Choroid plexus epithelial cell (primary cell): ENCODE measurements at places on chromosomes 13 and 19.

DNA sequence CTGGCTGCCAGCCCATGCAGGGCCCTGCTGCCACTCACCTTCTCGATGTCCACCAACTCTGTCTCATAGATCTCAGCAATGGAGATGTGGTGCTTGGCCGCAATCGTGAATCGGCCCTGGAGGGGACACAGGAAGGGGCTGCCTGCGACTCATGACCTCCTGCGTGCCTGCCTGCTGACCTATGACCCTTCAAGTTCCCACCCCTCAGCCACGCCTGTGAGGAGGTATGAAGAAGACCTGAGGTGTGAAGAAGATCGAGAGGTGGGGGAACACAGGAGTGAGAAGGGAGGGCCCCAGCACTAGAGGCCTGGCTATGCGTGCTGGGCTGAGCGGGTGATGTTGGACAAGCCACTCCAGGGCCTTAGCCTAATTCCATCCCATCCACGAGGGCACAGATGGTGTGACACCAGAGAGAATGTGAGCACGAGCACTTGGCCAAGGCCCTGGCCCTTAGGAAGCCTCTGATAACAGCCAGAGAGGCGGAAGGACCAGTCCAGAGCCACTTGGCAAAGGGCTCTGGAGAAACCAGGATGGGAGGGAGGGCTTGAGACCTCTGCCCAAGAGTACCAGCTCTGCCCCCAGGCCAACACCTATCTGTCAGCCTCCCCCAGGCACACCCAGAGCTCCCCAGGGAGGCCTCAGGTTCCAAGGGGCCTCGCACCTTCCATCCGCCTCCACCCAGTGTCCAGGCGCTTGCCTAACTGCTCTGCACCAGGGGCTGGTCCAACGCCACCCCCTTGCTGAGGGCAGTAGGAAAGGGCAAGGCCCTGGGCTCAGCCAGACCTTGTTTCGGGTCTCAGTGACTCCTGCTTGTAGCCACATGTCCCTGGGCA lies 9.6 kb upstream of the KPTN start:
- DNase-seq = no peak

GRCh38 chr19:5097959-5098623 lies 129.2 kb downstream of the KDM4B start:
- DNase-seq = peak; percentile 45

DNA sequence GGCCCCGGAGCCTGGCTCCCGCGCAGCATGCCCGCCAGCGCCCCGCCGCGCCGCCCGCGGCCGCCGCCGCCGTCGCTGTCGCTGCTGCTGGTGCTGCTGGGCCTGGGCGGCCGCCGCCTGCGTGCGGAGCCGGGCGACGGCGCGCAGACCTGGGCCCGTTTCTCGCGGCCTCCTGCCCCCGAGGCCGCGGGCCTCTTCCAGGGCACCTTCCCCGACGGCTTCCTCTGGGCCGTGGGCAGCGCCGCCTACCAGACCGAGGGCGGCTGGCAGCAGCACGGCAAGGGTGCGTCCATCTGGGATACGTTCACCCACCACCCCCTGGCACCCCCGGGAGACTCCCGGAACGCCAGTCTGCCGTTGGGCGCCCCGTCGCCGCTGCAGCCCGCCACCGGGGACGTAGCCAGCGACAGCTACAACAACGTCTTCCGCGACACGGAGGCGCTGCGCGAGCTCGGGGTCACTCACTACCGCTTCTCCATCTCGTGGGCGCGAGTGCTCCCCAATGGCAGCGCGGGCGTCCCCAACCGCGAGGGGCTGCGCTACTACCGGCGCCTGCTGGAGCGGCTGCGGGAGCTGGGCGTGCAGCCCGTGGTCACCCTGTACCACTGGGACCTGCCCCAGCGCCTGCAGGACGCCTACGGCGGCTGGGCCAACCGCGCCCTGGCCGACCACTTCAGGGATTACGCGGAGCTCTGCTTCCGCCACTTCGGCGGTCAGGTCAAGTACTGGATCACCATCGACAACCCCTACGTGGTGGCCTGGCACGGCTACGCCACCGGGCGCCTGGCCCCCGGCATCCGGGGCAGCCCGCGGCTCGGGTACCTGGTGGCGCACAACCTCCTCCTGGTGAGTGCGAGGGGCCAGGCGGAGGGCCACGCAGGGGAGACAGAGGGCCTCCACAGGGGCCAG lies at the start of gene KL:
TSS of gene KL (plus strand) at position 10 of the 909 bp plus-strand sequence. CDS start at position 28, 18 bp downstream.
- DNase-seq = no peak

- DNase-seq = no peak
Observed at GRCh38 chr13:97275776-97276501, 53.8 kb downstream of the MBNL2 start.

GRCh38 chr13:110229905-110230563 lies 76.9 kb downstream of the COL4A1 start:
- DNase-seq = no peak

DNA sequence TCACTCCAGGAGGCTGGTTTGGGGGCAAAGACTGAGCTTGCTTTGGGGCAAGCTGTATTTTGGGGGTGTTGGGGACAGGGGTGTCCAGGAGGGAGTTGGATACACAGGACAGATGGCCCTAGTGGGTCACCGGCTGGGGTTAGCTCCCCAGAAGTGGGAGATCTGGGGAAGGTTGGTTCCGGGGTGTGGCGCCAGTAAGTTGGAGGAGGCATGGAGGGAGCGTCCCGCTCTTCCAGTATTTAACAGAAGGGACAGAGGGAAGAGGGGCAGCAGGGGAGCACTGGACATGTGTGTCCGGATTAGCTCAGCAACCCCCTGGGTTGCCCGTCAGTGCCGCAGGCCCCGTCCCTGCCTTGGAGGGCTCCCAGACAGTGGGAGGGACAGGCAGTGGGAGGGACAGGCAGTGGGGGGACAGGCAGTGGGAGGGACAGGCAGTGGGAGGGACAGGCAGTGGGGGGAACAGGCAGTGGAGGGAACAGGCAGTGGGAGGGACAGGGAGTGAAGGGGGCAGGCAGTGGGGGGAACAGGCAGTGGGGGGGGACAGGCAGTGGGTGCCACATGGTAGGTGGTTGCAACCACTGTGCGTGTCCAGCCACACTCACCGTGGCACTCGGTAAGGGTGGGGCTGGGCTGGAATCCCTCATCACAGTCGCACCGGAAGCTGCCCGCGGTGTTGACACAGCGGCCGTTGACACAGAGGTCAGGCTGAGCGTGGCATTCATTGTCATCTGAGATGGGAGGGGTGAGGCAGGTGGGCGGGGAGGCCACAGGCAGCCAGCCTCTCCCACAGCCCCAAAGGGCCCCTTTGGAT lies 33.2 kb downstream of the CCL25 start:
- no peak for DNase-seq

DNA sequence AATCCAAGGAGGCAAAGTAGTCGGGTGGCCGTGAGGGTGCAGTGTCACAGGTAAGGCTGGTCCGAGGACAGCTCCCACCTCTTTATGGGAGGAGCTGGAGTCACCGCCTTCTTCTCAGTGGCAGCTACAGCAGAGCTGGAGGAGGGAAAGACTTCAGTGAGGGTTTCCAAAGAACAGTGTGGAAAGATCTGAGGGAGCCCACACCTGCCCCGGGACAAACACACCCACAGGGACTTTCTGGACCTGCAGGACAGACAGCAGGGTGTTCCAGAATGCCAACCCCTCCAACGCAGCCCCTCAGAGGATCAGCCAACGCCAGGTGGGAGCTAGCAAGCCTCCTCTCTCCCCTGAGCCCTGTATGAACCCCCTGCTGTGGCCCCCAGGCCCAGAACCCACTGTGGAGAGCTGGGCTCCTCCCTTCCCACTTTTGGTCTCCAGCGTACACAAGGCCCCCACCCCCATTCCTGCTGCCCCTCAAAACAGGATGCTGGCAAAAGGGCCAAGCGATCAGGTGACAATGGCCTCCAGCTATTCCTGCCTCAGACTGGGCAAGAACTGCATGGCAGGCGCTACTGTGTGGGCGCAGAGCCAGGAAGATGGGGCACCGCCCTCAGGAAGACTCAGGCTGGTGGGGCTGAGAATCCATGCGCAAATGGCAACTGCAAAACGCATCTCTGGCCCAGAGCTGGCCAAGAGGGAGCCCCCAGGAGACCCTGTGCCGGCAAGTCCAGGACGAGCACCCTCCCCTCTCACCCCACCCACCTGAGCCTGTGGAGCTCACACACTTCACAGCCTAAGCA lies 3.5 kb upstream of the CD320 start:
- DNase-seq = no peak

GRCh38 chr13:20160306-20161274 lies at the start of gene GJA3:
GJA3 (minus strand) TSS chr13:20161052; CDS start chr13:20143288, 17,764 bp downstream.
- DNase-seq = peak; percentile 11

GRCh38 chr19:19550972-19551852 lies 13.1 kb downstream of the CILP2 start:
- DNase-seq = no peak

- no peak for DNase-seq
Observed at GRCh38 chr13:47671776-47672175, 329.3 kb downstream of the SUCLA2 start.

DNA sequence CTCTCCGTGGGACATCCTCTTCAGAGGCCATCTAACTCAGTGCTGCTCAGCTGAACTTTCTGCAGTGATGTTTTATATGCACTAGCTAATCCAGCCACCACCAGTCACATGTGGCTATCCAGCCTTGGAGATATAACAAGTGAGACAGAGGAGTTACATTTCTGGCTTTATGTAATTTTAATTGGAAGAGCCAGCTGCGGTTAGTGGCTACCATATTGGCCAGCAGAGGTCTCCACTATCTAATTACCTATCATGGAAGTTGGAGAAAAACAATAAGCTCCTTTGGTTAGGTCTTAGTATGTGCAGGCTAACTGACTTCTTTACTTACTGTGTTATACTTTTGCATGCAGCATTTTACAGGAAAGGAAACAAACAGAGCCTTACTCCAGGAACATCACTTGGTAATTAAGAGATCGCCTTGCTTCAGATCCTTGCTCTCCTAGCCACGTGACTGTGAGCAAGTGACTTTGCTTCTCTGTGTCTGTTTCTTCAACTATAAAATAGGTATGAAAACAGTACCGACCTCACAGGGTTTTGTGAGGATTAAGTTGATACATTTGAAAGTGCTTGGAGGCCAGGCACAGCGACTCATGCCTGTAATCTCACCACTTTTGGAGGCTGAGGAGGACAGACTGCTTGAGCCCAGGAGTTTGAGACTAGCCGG lies 1.6 kb upstream of the KLK10 start:
- peak; percentile 75 for DNase-seq

DNA sequence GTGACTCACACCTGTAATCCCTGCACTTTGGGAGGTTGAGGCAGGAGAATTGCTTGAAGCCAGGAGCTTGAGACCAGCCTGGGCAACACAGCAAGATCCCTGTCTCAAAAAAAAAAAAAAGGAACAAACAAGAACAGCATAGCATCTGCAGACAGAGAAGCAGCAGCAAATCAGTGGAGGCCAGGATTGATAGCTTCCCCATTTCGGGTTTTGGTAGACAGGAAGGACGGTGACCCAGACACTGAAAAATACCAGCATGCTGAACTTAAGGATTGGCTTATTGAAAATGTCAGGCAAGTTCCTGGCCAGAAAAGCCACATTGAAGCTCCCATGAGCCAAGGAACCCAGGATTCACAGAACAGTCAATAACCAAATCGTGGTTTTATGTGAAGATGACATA lies 3.0 kb downstream of the ZNF490 start:
- no peak for DNase-seq

- DNase-seq = peak; percentile 63
Observed at GRCh38 chr13:20489185-20489820, 36.4 kb downstream of the CRYL1 start.

DNA sequence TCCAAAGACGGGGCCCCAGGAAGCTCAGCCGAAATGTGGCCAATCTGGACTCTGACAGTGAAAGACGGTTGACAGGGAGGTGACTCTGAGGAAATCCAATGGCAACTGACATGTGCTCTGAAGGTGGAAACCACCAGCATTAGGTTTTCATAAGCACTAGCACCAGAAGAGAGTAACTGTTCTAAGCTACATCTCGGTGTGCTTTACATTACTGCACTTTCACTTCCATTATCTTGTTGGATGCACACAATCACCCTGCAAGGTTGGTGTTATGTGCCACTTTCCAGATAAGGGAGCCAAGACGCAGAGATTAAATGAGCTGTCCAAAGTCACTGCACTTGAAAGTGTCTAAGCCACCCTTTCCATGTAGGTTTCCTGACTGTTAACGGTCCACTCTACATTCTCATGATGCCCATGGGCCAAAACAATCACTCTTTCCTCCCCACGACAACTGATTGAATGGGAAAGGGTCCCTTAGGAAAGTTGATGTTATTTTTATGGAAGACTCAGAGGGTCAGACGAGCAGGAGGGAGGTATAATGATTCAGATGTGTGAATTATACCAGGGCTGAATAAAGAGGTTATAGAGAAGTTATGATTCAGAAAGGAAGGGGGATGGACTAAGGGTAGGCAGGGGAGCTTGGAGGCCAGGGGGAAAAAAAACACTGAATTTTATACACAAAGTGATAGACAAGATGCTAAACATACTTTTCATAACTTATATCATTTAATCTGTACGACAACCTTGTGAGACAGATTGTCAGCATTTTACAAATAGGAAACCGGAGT lies 52.8 kb downstream of the RUBCNL start:
- DNase-seq = no peak

- DNase-seq = no peak
Observed at GRCh38 chr13:75889427-75889826, 253.3 kb downstream of the LMO7 start.

GRCh38 chr13:110246530-110246929 lies 60.4 kb downstream of the COL4A1 start:
- no peak for DNase-seq

GRCh38 chr13:21124852-21125251 lies 51.5 kb downstream of the SKA3 start:
- DNase-seq = peak; percentile 71

DNA sequence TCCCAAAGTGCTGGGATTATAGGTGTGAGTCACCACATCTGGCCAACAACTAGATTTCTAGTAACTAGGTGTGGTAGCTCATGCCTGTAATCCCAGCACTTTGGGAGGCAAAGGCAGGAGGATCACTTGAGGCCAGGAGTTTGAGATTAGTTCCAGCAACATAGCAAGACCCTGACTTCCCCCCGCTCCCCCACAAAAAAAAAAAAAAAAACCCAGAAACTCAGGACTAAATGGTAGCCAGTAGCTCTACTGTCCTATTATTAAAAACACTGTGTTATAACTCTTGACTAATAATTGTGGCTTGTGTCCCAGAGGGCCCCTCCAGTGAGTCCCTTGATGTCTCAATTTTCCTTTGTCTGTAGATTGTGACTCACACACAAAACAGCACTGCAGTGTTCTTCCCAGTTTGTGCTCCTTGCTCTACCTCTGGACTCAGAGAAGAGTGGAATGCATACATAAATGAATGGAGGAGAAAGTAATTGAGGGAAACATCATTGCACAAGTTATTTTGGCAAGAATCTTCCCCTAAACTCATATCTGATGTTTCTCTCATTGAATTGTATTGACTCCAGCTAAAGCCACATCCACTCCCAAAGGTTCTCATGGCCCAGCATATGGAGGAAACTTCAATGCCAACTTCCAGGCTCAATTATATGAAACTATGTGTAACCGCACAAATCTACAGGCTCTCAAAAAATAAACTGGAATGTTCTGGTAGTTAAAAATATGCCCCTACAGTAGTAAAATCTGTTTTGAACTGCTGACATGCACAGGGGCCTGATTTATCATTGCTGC lies 8.8 kb downstream of the TPT1 start:
- DNase-seq = peak; percentile 77
